ENCODE measurements at places on chromosomes 6 and 20.

- peaks cover 6% of the 10 kb centered on the region for H3K27me3 ChIP-seq
- no peak overlapping the region for H3K27ac ChIP-seq
- H3K4me3 ChIP-seq = no peak overlapping the region
- no peak for DNase-seq
- H3K36me3 ChIP-seq = no peaks in the 10 kb centered on the region
- no peaks in the 10 kb centered on the region for H3K4me1 ChIP-seq
Observed at GRCh38 chr6:167529444-167530335, 204.8 kb downstream of the TTLL2 start.

- peaks cover 52% of the 10 kb centered on the region for H3K4me1 ChIP-seq
- H3K27ac ChIP-seq = peak overlapping the region; percentile 76
- peak; percentile 76 for DNase-seq
- no peak overlapping the region for H3K4me3 ChIP-seq
- no peaks in the 10 kb centered on the region for H3K36me3 ChIP-seq
Observed at GRCh38 chr6:139250296-139251044, 41.3 kb downstream of the TXLNB start.

DNA sequence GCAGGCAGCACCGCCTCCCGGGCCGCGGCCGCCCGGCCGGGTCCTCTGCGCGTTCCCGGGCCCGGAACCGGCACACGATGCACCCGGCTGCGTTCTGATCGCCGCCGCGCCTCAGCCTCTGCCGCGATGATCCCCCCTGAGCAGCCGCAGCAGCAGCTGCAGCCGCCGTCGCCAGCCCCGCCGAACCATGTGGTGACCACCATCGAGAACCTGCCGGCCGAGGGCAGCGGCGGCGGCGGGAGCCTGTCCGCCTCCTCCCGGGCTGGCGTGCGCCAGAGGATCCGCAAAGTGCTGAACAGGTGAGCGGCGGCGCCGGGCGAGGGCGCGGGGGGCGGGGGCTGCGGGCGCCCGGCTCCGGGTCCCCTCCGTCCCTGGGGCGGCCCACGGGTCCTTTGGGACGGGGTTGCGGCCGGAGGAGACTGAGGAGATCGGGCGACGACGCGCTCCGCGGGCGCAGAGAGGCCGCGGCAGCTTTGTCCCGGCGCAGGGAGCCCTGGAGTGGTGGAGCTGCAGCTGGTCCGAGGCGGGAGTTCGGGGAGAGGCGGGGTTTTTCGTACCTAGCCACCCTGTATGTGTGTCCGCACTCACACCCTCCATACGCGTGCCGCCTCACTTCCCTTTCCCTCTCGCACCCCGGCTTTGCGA, 659 bp downstream of the SLC35F1 start:
- no peak overlapping the region for H3K27ac ChIP-seq
- no peaks in the 10 kb centered on the region for H3K36me3 ChIP-seq
- H3K4me3 ChIP-seq = no peak overlapping the region
- H3K27me3 ChIP-seq = peaks cover 60% of the 10 kb centered on the region

- peaks cover 33% of the 10 kb centered on the region for H3K4me1 ChIP-seq
- no peak for DNase-seq
- peaks cover 11% of the 10 kb centered on the region for H3K27me3 ChIP-seq
- no peaks in the 10 kb centered on the region for H3K36me3 ChIP-seq
Observed at GRCh38 chr6:148829415-148830101, 82.7 kb downstream of the UST start.

- DNase-seq = no peak
- H3K27ac ChIP-seq = no peak overlapping the region
- no peaks in the 10 kb centered on the region for H3K27me3 ChIP-seq
- no peak overlapping the region for H3K4me3 ChIP-seq
- peaks cover 7% of the 10 kb centered on the region for H3K36me3 ChIP-seq
Observed at GRCh38 chr20:35462351-35462750, 7.0 kb downstream of the CEP250 start.

GRCh38 chr6:157860505-157860991, 37.5 kb downstream of the SNX9 start:
- DNase-seq = peak; percentile 48
- peaks cover 73% of the 10 kb centered on the region for H3K4me1 ChIP-seq
- H3K36me3 ChIP-seq = peaks cover 38% of the 10 kb centered on the region

GRCh38 chr6:168362276-168362990, 42.9 kb upstream of the DACT2 start:
- peaks cover 12% of the 10 kb centered on the region for H3K27me3 ChIP-seq
- no peak overlapping the region for H3K4me3 ChIP-seq
- H3K4me1 ChIP-seq = no peaks in the 10 kb centered on the region
- H3K36me3 ChIP-seq = no peaks in the 10 kb centered on the region
- no peak overlapping the region for H3K27ac ChIP-seq
- DNase-seq = no peak

DNA sequence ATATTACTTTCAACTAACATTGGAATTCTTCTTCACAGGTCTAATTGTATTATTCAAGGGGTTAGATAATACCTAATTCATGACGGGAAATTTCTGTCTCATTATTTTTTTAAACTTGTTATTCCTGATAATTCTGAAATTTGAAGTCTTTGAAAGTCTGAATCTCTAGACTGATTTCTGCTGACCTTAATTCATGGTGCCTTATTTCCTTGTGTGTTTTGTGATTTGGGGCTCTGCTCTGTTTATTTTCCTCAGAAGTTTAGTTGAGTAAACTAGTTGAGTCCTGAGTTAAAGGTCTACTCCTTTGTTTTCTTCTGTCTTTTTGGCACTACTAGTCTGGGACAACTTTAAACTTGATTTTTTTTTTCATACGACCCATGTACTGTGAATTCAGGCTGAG, 5.9 kb downstream of the DEFB118 start:
- DNase-seq = no peak
- peaks cover 2% of the 10 kb centered on the region for H3K27me3 ChIP-seq
- no peaks in the 10 kb centered on the region for H3K36me3 ChIP-seq
- H3K27ac ChIP-seq = no peak overlapping the region

GRCh38 chr6:5507131-5507681, 245.9 kb downstream of the FARS2 start:
- peak overlapping the region; percentile 35 for H3K27ac ChIP-seq
- no peak for DNase-seq
- H3K4me3 ChIP-seq = no peak overlapping the region
- H3K27me3 ChIP-seq = no peaks in the 10 kb centered on the region

- H3K36me3 ChIP-seq = peaks cover 4% of the 10 kb centered on the region
- peaks cover 47% of the 10 kb centered on the region for H3K4me1 ChIP-seq
- DNase-seq = no peak
- no peak overlapping the region for H3K4me3 ChIP-seq
- H3K27me3 ChIP-seq = no peaks in the 10 kb centered on the region
Observed at GRCh38 chr6:13766201-13766634, 48.1 kb downstream of the MCUR1 start.

DNA sequence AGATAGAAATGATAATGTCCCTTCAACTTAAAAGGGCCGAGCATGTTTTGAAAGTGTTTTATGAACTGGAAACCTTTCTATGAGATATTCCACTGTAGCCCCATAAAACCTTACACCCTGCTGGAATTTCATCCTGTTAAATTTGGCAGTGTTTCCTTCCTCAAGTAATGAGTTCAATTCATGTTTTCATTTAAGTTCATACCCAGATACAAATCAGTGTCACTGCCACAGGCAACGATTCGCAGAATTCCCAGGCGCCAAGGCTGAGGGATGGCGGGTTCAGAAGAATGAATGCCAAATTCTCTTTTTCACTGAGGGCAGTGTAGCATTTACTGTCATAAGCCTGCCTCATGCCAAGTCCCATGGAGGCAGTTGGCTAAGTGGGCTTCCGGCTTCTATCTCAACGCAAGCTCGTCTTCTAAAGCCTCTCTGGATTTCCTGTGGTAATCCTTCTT, 511.8 kb upstream of the ID4 start:
- H3K27ac ChIP-seq = no peak overlapping the region
- H3K27me3 ChIP-seq = no peaks in the 10 kb centered on the region
- no peaks in the 10 kb centered on the region for H3K4me1 ChIP-seq
- no peaks in the 10 kb centered on the region for H3K36me3 ChIP-seq
- no peak overlapping the region for H3K4me3 ChIP-seq

DNA sequence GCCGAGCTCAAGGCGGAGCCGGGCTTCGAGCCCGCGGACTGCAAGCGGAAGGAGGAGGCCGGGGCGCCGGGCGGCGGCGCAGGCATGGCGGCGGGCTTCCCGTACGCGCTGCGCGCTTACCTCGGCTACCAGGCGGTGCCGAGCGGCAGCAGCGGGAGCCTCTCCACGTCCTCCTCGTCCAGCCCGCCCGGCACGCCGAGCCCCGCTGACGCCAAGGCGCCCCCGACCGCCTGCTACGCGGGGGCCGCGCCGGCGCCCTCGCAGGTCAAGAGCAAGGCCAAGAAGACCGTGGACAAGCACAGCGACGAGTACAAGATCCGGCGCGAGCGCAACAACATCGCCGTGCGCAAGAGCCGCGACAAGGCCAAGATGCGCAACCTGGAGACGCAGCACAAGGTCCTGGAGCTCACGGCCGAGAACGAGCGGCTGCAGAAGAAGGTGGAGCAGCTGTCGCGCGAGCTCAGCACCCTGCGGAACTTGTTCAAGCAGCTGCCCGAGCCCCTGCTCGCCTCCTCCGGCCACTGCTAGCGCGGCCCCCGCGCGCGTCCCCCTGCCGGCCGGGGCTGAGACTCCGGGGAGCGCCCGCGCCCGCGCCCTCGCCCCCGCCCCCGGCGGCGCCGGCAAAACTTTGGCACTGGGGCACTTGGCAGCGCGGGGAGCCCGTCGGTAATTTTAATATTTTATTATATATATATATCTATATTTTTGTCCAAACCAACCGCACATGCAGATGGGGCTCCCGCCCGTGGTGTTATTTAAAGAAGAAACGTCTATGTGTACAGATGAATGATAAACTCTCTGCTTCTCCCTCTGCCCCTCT, 1.1 kb downstream of the CEBPB start:
- peaks cover 17% of the 10 kb centered on the region for H3K4me1 ChIP-seq
- DNase-seq = peak; percentile 72
- peak overlapping the region; percentile 97 for H3K27ac ChIP-seq
- H3K36me3 ChIP-seq = peaks cover 28% of the 10 kb centered on the region
- H3K27me3 ChIP-seq = no peaks in the 10 kb centered on the region
- H3K4me3 ChIP-seq = peak overlapping the region; percentile 96

DNA sequence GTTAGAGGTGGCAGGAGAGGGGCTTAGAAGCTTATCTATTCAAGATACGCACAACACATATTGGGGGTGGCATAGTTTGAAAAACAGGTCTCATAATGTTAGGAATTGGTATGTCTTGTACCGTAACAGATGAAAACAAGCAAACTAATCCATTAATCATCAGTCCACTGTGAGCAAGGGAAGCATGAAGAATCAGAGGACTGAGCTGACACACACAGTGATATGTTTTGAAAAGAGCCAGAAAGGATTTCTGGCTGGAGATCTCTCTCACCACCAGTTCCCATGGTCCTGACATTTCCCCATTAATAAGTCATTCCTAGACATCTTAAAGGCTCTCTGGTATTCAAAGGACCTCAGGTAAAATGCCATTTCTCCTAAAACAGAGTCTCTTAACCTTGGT, 158.8 kb upstream of the PHACTR1 start:
- H3K27ac ChIP-seq = no peak overlapping the region
- no peaks in the 10 kb centered on the region for H3K4me1 ChIP-seq
- H3K36me3 ChIP-seq = no peaks in the 10 kb centered on the region
- no peak overlapping the region for H3K4me3 ChIP-seq
- peaks cover 2% of the 10 kb centered on the region for H3K27me3 ChIP-seq

GRCh38 chr6:104462811-104463599, 396.7 kb downstream of the HACE1 start:
- H3K36me3 ChIP-seq = no peaks in the 10 kb centered on the region
- DNase-seq = no peak
- no peaks in the 10 kb centered on the region for H3K27me3 ChIP-seq
- H3K4me3 ChIP-seq = no peak overlapping the region

GRCh38 chr6:53724501-53724900, 58.9 kb upstream of the KLHL31 start:
- H3K27ac ChIP-seq = no peak overlapping the region
- no peak for DNase-seq
- H3K36me3 ChIP-seq = no peaks in the 10 kb centered on the region
- peaks cover 5% of the 10 kb centered on the region for H3K4me1 ChIP-seq
- no peak overlapping the region for H3K4me3 ChIP-seq
